ENCODE measurements at places on chromosomes 2 and 18.

DNA sequence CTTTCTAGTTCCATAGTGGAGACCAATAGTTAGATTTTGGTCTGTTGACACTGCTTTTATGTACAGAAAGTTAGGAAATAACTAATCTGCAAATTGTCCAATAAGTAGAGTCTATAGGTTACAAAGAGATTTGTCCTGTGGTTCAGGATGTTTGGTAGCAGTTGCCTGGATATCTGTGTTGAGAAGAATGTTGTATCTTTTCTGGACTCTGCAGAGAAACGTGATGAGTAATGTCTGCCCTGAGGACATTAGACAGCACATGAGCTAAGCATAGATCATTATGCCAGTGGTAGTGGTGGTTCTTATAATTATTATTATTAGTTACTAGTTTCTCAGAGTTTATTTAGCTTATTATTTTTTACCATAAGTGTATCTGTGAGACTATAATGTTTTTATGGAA lies 65.8 kb downstream of the ANKRD62 start:
- no peak for DNase-seq

GRCh38 chr2:15907461-15908324 lies 32.7 kb upstream of the MYCN start:
- DNase-seq: no peak

DNA sequence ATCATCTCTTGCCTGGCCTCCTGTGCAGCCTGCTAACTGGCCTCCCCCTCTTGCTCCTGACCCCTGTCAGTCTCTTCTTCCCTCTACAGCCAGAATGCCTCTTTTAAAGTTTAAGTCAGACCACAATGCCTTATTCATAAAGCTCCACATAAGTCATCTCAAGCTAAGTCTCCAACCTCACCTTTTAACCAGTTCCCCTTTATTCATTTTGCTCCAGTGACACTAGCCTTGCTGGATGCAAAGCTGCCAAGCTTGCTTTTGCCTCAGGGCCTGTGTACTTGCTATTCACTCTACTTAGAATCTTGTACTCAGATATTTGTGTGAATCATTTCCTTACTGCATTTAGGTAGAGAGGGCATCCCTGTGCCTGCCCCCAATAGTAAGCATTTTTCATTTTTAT lies 180.9 kb downstream of the PDE1A start:
- no peak for DNase-seq

DNA sequence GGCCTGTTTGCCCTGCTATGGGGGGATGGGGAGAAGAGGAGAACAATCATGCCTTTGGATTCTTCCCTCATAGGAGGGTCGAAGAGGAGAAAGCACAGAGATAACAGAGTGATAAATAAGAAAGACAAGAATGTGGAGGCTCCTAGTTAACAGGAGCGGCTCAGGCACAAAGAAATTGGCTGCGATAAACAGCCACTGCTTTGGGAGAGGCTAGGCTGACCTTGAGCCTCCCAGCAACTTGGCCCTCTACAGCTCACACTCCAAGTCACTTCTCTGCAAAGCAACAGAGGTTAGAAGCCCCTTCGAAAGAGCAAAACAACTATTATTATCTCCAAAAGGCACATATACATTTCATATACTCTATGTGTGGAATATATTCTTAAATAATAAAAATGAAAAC lies 69.5 kb downstream of the ZBTB7C start:
- no peak for DNase-seq

- no peak for DNase-seq
Measured at GRCh38 chr2:64770781-64771334, 117.1 kb upstream of the SERTAD2 start.

DNA sequence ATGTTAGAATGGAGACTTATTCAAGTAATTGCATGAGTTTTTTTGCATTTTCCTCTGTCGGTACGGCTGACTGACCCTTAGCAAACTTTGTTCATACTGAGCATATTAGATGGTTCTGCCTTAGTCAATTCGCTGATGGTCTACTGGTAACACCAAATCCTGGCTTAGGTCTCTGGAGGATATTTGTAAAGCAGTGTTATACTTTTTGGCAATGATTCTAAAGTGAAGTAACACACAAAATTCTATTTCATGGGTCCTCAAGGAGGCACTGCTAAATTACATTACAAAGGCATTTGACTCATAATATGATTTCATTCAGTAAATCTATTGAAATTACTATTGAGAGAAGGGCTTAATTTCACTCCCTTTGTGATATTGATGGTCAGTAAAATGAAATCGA lies 246.8 kb upstream of the RASGRP3 start:
- DNase-seq: no peak

GRCh38 chr2:98347298-98348065 lies 1.2 kb downstream of the CNGA3 start:
- DNase-seq: peak; percentile 10

DNA sequence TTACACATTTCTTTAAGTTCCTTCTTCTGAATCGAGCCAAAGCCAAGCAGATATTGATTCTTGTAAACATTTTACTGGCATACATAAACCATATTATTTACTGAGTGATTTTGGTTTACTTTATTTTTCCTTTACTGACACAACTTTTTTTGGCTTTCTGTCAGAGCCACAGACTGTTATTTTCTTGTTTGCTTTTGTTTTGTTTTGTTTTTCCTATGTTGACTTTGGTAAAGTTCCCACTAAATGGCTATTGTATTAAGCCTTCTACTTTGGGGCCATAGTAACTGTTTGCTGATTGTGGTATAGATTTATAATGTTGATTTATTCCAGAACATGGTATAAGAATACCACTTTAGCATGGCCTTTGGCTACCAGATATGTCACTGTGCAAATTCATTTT lies 419.4 kb downstream of the DCDC2C start:
- no peak for DNase-seq

- no peak for DNase-seq
Measured at GRCh38 chr2:120224256-120224655, 1.1 kb upstream of the TMEM185B start.

GRCh38 chr2:190656301-190656700 lies 7.4 kb downstream of the NAB1 start:
- no peak for DNase-seq

GRCh38 chr2:183998797-183999190 lies 599.5 kb upstream of the ZNF804A start:
- DNase-seq: no peak

DNA sequence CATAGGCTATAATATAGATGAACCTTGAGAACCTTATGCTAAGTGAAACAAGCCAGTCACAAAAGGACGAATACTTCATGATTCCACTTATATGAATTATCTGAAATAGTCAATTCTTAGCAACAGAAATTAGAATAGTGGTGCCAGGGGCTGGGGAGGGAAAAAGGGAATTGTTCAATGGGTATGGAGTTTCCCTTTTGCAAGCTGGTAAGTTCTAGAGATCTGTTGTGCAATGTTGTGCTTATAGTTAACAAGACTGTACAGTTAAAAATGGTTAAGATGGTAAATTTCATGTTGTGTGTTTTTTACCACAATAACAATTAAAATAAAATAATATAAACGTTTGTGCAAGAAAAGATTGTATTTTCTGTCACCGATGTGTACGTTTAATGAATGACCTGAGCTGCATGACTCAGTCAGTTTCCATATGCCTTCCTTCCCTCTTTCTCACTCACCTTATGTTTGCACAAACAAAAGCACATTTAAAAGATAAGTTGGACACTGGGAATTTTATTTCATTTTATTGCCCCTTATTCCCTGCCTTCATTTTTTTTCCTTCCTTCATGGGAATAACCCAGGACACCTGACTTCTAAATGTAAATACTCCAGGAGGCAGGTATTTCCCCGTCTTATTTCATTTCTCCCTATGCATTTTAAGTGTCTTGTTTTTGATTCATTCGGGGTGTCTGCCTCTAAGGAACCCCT lies 143.7 kb upstream of the TTC39C start:
- no peak for DNase-seq

DNA sequence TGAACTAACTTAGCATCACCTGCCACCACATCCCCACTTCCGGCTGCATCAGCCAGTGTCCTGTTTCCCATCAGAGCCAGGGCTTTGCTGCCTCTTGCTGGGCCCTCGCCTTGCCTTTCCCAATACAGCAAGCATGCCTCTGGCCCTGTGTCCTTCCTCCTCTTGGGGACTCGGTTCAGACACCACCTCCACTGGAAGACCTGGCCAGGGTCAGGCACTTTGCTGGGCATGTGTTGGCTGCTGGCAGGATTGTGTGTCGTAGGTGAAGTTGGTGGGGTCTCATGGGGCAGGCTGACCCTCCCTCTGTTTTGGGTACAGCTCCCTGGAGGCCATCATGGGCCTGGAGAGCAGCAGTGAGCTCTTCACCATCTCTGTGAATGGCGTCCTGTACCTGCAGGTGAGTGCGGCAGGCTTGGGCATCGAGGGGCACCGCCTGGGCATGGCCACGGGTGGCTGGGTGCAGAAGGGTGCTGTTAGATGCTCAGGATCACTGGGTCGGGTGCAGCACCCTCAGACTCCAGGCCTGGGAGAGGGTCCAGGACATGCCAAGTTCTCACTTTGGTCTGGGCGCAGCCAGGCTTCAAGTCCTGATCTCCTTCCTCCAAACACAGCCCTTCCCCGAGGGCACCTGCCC lies 6.6 kb downstream of the ERFE start:
- no peak for DNase-seq

DNA sequence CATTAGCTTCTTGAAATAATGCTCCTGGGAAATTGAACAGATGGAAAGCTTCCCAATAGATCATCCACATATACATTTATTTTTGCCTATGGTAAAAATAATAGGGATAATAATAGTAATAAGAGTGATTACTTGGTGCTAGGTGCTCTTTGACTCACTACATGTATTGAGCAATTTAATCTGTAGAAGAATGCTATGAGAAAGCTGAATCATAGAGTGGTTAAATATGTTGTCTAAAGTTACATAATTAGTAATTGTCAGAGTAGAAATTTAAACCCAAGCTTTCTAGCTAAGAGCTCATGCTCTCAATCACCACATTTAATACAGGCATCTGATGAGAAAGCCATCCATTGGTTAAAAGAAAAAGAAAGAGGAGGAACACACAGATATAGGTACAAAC lies 590.5 kb upstream of the SLC8A1 start:
- no peak for DNase-seq

GRCh38 chr2:188318161-188318749 lies 26.6 kb downstream of the GULP1 start:
- DNase-seq: no peak

DNA sequence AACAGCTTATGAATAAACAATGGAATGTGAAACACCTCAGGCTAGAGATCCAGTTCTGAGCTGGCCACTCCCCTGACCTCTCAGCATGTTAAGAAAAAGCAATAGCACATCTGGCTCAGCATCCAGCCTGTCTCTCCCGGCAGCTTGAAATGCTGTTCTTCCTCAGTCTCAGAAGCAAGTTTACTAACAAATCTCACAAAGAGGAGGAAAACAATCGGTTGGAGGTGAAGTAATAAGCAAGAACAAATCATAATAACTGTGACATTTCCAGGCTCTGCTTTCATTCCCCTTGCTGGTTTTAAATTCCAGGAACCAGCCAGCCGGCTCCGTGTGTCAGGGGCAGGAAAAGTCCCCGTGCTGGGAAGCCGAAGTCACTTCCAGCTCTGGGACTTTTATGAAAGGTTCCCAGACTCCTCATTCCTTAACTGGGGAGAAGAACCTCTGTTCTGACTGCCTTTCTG lies 133.9 kb upstream of the ARL4C start:
- DNase-seq: no peak

- no peak for DNase-seq
Measured at GRCh38 chr2:64328415-64328722, 125.6 kb upstream of the LGALSL start.

GRCh38 chr2:124514236-124514635 lies 489.1 kb downstream of the CNTNAP5 start:
- DNase-seq: no peak

- no peak for DNase-seq
Measured at GRCh38 chr18:79588636-79589481, 90.7 kb upstream of the CTDP1 start.

GRCh38 chr2:230924470-230925341 lies at the start of gene GPR55:
GPR55 (minus strand) TSS chr2:230925242; CDS start chr2:230910962, 14,280 bp downstream.
- DNase-seq: peak; percentile 91

GRCh38 chr2:189157456-189157855 lies 22.1 kb downstream of the COL5A2 start:
- DNase-seq: no peak

- DNase-seq: peak; percentile 12
Measured at GRCh38 chr2:182077448-182078142, 91.9 kb downstream of the PPP1R1C start.

Measured in stimulated activated CD4-positive, alpha-beta T cell treated with anti-CD3 and anti-CD28 coated beads, Interleukin-15, amount 100 ng/mL, for 24 hours (primary cell).